Vagina (tissue), 2 donors: ENCODE measurements at places on chromosomes 13 and 19. TPM values are rescaled to one million over a fixed set of nuclear protein-coding genes. Genes with fewer than 3 reads are reported as not detected.

NKPD1 gene
- total RNA-seq = 14.0 TPM

HNRNPM gene
- total RNA-seq = 140 TPM

ZNF345 gene
- 6.9 TPM for total RNA-seq

PSG3 gene
- not detected for total RNA-seq

TNNI3 gene
- total RNA-seq = not detected

ZNF414 gene
- total RNA-seq = 27.5 TPM

SIGLEC9 gene
- total RNA-seq = 5.9 TPM

ZNF446 gene
- 10.6 TPM for total RNA-seq

GRCh38 chr13:113962386-113962785 is 11.5 kb downstream of the C13orf46 start:
- no peak for DNase-seq

DNA sequence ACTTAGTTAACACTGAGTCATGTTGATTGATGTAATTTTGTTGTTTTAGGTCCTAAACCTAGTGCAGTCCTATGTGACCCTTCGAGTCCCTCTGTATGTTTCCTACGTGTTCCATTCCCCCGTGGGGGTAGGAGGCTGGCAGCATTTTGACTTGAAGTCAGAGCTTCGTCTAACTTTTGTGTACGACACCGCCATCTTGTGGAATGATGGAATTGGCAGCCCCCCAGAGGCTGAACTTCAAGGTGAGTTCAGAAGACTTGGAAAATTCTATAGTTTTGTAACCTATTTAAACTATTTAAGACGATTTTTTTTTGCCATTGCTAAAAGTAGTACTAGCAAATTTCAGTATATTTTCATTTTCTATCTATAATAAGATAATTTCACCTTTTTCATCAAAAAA is 117.9 kb downstream of the STOML3 start:
- no peak for DNase-seq

GRCh38 chr13:87777387-87777786 is 106.2 kb downstream of the SLITRK5 start:
- DNase-seq = no peak

DNA sequence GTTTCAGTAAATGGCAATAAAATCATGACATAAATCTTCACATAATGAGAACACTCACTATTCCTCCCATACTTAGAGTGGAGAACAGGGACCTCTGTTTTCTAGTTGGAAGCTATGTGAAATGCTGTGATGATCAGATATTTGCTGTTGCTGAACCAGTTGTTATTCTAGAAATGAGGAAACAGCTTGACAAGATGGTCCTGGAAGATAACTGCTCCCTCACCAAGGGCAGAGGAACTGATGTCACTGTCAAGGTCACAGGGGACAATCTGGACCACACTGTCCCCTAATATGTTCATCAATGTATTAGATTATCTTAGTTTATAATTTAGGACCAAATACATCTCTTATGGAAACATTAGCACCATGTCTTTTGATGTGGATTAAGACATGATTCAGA is 1173.3 kb downstream of the PCDH17 start:
- no peak for DNase-seq

DNA sequence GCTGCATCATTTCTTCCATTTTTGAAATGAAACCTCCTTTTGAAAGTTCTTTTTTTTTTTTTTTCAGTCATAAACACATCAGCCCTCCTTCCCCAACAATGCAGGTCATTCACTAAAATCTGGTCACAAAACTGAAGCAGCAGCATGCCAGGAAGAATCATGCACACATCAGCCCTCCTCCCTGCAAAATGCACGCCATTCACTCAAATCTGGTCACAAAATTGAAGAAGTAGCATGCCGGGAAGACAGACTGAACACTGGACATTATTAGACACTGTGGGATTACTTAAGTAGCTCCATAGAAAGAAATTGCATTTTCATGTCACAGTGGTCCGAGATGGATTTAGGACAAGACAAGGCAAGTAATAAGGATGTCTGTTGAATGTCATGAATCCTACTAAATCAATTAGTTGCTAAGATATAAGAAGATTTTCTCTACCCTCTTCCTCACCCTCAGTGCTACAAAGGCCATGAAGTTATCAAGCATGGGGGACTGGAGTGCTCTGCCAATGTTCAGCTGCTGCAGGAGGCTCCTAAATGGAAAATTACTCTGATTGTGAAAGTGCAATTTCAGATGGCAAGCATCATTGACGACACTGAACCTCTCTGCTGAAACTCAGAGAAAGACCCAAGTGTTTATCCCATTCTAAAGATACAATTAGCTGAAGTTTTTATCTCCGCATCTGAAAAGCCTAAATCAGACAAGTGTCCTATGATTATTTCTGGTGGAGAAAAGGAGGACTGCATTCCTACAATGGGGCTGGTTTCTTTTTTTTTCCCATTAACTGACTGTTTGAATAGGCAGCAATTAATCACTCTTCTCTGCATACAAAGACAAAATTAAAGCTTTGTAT is 913.2 kb downstream of the DIAPH3 start:
- DNase-seq = no peak

DNA sequence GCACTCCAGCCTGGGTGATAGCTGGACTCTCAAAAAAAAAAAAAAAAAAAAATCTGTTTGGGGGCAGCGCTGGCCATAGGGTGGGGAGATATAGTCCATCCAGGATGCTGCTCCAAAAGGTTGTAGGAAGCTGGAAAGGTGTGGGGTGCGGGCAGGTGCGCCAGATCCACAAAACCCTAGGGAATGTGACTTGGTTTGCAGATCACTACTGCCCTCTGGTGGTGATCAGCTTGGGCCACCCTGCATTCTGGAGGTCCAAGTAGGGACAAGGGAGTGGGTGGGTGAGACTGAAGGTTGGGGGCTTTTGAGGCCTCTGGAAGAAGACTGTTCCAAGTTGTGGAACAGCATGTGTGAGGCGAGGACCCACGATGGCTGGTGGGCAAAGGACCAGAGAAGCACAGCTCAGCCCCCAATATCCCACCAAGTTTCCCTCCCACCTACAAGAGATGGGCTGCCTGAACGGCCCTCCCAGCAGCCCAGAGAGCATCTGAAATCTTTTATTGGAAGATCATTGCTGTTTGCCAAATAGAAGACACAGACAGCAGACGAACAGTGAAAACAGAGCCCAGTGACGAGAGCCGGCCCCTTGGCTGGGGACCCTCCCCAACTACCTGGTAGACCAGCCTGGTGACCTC is 10.4 kb upstream of the TYK2 start:
- no peak for DNase-seq

DNA sequence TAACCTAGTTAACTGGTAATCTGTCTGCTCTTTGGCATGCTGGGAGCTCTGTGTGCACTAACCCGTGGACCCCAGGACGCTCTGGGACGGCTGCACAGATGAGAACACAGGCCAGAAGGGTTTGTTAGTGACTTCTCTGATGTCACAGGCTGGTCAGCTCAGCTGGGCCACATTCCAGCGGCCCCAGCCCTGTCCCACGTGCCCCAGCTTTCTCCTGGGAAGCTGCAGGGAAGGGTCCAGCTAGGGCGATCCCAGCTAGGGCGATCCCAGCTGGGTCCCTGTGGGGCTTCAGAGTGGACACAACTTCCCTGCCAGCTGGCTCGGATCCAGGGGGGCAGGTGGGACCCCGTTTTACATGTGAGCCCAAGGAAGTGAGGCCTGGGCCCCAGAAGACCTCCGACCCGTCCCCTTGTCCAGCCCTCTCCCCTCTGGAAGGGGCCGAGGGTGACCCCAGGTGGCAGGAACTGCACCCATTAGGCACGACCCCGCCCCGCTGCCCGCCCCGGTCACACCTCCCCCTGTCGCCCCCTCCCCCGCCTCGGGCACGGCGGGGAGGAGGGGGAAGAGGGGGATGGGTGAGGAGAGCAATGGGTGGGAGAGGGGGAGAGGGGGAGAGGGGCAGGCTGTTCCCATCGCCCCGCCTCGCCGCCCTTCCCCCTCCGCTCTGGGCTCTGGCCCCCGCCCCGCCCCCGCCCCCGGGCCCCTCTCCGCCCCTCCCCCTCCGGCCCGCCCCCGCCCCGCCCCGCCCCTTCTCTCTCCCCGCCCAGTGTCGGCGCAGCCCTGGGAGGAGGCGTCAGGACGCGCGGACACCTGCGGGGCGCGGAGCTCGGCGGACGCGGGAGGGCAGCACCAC is 75.2 kb upstream of the MCF2L start:
- no peak for DNase-seq

- no peak for DNase-seq
Measured at GRCh38 chr13:49220856-49221589, 885 bp downstream of the MLNR start.

- DNase-seq = no peak
Measured at GRCh38 chr19:46491975-46492682, 3.5 kb downstream of the PNMA8B start.

DNA sequence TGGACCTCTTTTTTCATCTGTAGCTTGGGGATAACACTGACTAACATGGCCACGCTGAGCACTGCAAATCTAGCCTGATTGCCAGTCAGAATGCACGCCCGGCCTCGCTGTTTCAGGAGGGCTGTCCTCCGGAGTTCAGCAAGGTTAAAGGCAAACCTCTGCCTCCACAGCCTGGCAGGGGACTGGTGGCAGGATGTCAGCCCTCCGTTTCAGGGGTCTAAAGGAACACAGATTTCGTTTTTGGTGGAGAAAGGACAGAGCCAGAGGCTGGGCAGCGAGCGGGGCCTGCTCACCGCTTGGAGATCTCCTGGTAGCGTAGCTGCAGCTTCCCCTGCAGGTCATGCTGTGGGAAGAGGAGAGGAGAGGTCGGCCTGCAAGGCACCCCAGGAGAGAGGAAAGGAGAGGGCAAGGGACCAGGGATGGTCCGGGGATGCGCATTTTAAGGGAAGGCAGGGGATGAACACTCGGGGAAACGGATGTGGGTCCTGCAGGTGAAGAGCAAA is 560 bp downstream of the NDUFA7 start:
- no peak for DNase-seq

- no peak for DNase-seq
Measured at GRCh38 chr13:98214707-98215106, 37.6 kb upstream of the RNF113B start.

- DNase-seq = no peak
Measured at GRCh38 chr13:103288114-103288513, 221.9 kb upstream of the SLC10A2 start.

DNA sequence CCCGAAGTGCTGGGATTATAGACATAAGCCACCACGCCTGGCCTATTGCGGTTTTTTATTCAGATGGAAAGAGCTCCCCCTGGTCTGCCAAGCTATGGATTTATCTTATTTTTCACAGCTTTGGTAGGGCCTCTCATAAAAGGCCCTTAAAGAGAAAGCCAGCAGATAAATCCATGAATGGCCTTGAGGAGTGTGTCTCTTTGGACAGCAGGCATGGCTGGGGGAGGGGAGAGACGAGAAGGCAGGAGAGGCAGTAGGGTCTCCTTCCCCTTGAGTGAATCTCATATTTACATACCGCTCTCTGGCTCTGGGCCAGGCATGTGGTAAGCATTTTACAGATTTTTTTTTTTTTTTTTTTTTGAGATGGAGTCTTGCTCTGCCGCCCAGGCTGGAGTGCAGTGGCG is 25.2 kb downstream of the MARK4 start:
- no peak for DNase-seq

- no peak for DNase-seq
Measured at GRCh38 chr13:73060251-73061160, 1.7 kb downstream of the KLF5 start.

- DNase-seq = no peak
Measured at GRCh38 chr19:1917926-1918325, 12.7 kb downstream of the ADAT3 start.

DNA sequence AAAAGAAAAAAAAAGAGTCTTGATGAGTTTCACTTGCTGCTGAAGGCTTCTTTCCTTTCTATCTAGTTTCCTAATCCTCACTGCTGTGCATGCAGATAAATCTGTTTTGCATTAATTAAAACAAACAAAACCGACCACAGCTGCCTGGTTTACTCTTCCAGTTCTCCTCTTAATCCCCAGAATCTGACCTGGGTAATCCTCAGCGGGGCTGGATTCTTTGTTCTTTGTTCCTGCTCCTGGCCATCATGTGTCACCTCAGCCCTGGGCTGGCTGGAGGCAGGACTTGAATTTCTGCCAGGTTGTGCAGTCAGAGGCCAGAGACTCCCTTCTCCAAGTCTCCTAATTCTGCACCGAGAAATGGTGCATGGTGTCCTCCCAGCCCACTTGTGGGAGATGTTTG is 52.2 kb upstream of the CYP4F8 start:
- no peak for DNase-seq

DNA sequence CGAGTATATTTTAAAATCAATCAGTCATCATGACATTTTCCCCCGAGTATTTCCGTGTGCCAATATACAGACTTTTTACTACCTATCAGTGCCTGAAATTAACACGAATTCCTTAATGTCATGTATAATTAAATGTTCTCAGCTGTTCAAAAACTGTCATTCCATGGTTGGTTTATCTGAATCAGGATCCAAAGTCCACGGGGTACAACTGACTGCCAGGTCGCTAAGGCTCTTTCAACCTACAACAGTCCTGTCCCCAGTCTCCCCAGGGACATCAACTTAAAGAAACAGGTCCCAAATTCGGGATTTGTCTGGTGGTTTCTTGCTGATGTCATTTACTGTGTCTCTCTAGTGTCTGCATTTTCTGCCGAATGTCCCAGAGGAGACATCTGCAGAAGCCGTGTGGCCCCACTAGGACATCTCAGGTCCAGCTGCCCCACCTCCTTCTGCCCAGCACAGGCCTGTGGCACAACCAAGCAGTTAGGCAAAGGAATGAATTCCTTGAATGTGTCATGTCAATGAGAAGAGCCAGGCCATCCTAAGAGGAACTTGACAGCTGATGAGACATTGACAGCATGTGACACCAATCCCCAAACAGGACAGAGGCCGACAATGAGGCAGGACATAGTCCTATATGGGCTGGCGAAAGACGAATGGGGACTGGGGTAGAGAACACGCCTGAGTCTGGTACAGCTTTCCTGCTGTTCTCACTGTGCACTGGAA is 109.5 kb downstream of the STK24 start:
- DNase-seq = no peak

GRCh38 chr19:48772503-48772953 is 17.2 kb downstream of the FGF21 start:
- no peak for DNase-seq

DNA sequence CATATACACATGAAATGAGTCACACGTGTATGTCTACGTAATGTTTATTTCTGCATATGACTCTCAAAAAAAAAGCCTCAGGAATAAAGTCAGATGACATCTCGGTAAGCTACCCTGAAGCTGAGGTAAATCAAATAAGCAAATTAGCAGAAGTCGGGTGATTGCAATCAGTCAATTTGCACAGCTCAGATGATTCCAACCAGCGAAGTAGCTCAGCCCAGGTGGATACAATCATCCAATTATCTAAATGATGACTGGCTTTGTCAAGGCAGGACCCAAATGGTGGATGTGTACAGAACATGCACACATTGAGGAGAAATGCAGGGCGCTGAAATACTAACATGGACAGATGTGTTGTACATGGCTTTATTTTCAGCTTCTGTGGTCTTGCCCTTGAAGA is 148.5 kb downstream of the ZNF486 start:
- no peak for DNase-seq

DNA sequence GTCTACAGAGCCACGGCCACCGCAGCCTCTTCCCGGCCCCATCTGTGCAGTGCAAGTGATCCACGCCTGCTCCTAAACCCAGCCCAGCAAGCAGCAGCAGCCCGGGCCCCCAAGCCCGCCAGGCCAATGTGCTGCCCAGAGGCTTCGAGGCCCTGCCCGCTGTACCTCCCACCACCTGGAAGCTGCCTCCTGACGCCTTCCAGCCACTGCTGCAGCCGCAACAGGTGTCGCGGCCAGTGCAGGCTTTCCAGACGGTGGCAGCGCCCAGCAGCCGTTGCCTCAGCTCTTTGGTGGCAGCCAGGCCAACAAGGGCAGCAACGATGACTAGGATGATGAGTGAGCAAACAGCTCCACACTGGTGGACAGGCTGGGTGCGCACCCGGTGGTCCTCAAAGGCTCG is 50.2 kb upstream of the TPM4 start:
- DNase-seq = no peak
